ENCODE measurements at places on chromosomes 16 and 17. TPM values are rescaled to one million over a fixed set of nuclear protein-coding genes. Genes with fewer than 3 reads are reported as not detected.

The KRT40 gene
- not detected for total RNA-seq

The NUDT7 gene
- total RNA-seq = 2.9 TPM

The RTN4RL1 gene
- total RNA-seq = 1.5 TPM

The TNFSF12 gene
- total RNA-seq = 12.7 TPM

The CEP295NL gene
- 2.5 TPM for total RNA-seq

The TAC4 gene
- total RNA-seq = not detected

The TP53TG3D gene
- total RNA-seq = 0.29 TPM

The IGFBP4 gene
- 801 TPM for total RNA-seq

The LGALS9 gene
- 1.4 TPM for total RNA-seq

The SHISA9 gene
- total RNA-seq = under 0.01 TPM

The ODAD4 gene
- 1.5 TPM for total RNA-seq

The RAB11FIP4 gene
- total RNA-seq = 0.29 TPM

The IRX3 gene
- 68.4 TPM for total RNA-seq

The GRAPL gene
- total RNA-seq = not detected

The STUB1 gene
- 88.1 TPM for total RNA-seq

The PYDC1 gene
- total RNA-seq = not detected

The TBX4 gene
- 0.59 TPM for total RNA-seq

The CAPN15 gene
- 25.3 TPM for total RNA-seq

The MMP25 gene
- under 0.01 TPM for total RNA-seq

The KRT13 gene
- total RNA-seq = not detected

The FOXN1 gene
- total RNA-seq = not detected

The SULT1A2 gene
- not detected for total RNA-seq

The NUP93 gene
- total RNA-seq = 36.8 TPM

The RND2 gene
- total RNA-seq = 0.29 TPM

The MILR1 gene
- 12.3 TPM for total RNA-seq

The C17orf50 gene
- total RNA-seq = not detected

The ADGRG1 gene
- total RNA-seq = 0.29 TPM

The TNRC6C gene
- total RNA-seq = 6.5 TPM

The CDT1 gene
- 2.9 TPM for total RNA-seq

The FOXL1 gene
- total RNA-seq = 3.2 TPM

The SOX8 gene
- not detected for total RNA-seq

The HP gene
- not detected for total RNA-seq

The PRAC2 gene
- total RNA-seq = not detected

The SPPL2C gene
- total RNA-seq = not detected

The EPN2 gene
- total RNA-seq = 13.6 TPM

The CCL18 gene
- 0.36 TPM for total RNA-seq

The SULT1A1 gene
- total RNA-seq = 1.8 TPM

The OR1A1 gene
- not detected for total RNA-seq

The NPIPA8 gene
- total RNA-seq = not detected

The GPT2 gene
- 15.3 TPM for total RNA-seq

The ENPP7 gene
- total RNA-seq = not detected

The XYLT2 gene
- total RNA-seq = 40.5 TPM

The NSMCE1 gene
- 71.3 TPM for total RNA-seq

The KIF2B gene
- not detected for total RNA-seq

The CIBAR2 gene
- not detected for total RNA-seq

Measured in osteoblast (primary cell).